Mucosa of descending colon (tissue), 3 donors: ENCODE measurements at places on chromosomes 6 and 20. TPM values are rescaled to one million over a fixed set of nuclear protein-coding genes. Genes with fewer than 3 reads are reported as not detected.

DNA sequence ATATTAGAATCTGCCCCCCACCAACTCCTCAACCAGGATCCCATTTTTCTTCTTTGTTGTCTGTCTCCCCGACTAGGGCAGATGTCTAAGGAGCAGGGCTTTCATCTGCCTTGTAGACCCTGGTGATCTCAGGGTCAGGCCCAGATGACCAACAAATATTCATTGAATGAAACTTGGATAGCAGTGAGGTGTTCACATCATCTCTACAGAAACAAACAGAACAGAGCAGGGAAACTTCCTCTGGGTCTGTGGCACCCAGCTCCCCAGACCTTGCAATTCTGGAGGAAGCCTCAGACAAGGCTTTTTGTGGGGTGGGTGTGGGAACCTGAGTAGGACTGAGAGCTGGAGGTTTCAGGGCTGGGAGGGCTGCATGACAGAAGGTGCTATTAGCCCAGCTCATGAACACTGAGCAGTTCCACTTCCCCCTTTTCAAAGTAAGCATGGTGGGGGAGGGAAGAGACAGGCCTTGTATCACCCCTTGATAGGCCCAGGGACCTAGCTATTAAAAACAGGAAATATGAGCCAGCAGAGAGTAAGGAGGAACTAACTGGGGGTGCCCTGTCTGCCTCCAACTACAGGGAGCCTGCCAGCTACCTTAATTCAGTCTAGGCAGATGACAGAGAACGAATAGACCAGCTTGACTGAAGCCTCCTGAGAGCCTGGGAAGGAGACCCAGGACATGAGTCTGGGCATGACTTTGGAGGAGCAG, 37.3 kb upstream of the TOP1 start:
- peak; percentile 48 for DNase-seq

GRCh38 chr6:115896538-115897129, 164.1 kb downstream of the FRK start:
- DNase-seq, result no peak

GRCh38 chr6:42571611-42572342, 7.9 kb downstream of the UBR2 start:
- DNase-seq, result no peak

Gene AVP
- total RNA-seq, result not detected
